Activated CD4-positive, alpha-beta memory T cell treated with anti-CD3 and anti-CD28 coated beads for 36 hours (primary cell): ENCODE measurements at places on chromosomes 4 and X. TPM values are rescaled to one million over a fixed set of nuclear protein-coding genes. Genes with fewer than 3 reads are reported as not detected.

DNA sequence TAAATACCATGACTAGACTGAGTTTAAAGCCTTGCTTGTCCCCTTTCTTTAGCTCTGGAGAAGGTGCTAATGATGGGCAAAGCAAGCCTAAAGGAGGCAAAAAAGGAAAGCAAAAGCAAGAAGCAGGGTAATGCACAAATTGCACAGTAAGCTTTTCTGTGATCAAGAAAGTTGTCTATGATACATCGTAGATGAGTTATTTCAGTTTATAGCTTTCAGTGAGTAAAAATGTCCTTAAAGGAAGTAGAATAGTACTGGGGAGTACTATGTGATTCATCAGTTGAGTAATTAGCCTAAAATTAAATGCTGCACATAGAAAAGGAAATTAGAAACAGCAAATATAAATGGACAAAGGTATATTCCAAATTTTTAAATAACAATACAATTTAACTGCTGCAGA lies 50.2 kb upstream of the PDE5A start:
- H3K36me3 ChIP-seq: no peaks in the 10 kb centered on the region
- no peak overlapping the region for H3K4me3 ChIP-seq
- H3K27ac ChIP-seq: no peak overlapping the region
- H3K4me1 ChIP-seq: no peaks in the 10 kb centered on the region
- H3K27me3 ChIP-seq: no peaks in the 10 kb centered on the region

DNA sequence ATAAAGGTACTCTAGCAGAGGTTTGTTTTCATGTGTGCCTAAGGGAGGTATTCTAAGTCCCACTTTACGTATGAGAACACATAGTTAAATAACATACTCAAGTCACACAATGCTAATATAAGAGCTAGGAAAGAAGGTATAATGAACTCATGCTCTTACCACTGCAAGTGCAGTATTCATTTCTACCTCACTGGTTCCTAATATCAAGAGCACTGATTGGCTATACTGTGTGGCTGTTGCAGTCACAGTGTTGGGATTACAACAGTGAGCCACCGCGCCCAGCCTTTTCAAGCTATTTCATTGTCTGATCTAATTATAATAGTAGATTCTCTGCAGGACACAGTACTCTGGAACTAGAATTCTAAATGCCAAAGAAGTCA lies 84.0 kb downstream of the PDS5A start:
- no peak overlapping the region for H3K27ac ChIP-seq
- DNase-seq: no peak
- no peak overlapping the region for H3K4me3 ChIP-seq
- peaks cover 30% of the 10 kb centered on the region for H3K36me3 ChIP-seq
- no peaks in the 10 kb centered on the region for H3K27me3 ChIP-seq

GRCh38 chr4:41141900-41142299 lies 72.4 kb downstream of the APBB2 start:
- no peak for DNase-seq
- no peak overlapping the region for H3K4me3 ChIP-seq
- no peak overlapping the region for H3K27ac ChIP-seq
- no peaks in the 10 kb centered on the region for H3K36me3 ChIP-seq
- H3K4me1 ChIP-seq: no peaks in the 10 kb centered on the region

- no peak for DNase-seq
- no peaks in the 10 kb centered on the region for H3K27me3 ChIP-seq
- H3K4me1 ChIP-seq: no peaks in the 10 kb centered on the region
- no peak overlapping the region for H3K4me3 ChIP-seq
- no peak overlapping the region for H3K27ac ChIP-seq
- no peaks in the 10 kb centered on the region for H3K36me3 ChIP-seq
Observed at GRCh38 chr4:141416219-141416618, 195.5 kb downstream of the ZNF330 start.

DNA sequence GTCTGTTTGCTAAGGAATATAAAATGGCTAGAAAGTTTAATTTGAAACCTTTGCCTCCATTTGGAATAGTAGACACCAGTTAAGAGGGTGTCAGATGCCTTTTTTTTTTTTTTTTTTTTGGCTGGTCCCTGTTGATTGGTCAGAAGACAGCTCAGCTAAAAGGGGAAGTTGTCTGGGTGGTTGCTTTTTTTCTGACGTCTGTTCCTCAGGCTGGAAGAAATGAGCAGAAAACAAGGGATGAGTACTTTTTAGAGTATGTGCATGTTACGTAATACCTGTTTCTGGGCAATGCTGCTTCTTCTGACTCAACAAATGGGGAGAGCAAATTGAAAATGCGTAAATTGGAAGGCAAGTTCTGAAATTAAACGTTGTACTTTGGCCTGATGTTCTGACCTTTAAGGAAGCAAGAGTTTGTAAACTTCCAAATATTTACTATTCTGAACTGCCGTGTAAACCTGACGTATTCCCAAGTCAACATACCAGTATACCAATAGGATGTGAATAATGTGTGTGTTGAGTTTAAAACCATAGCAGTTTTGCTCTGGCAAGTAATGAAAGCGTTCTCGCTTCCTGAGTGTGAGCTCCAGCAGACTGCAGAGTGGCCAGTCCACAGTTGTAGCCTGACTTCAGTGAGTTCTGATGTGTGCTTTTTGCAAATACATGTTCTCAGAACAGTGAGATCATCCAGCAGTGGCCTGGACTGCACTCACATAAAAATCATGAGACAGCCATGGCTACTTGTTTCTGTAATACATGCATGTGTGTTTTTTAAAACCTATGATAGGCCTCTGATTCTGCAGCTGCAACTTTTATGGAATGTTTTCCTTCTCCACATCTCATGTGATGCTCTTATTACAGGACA lies 1.7 kb downstream of the SAT1 start:
- H3K27ac ChIP-seq: peak overlapping the region; percentile 96
- H3K4me3 ChIP-seq: peak overlapping the region; percentile 94
- no peak for DNase-seq
- H3K36me3 ChIP-seq: peaks cover 27% of the 10 kb centered on the region
- H3K27me3 ChIP-seq: no peaks in the 10 kb centered on the region

GRCh38 chr4:12177416-12177815 lies 748.7 kb upstream of the HS3ST1 start:
- H3K27me3 ChIP-seq: no peaks in the 10 kb centered on the region
- no peak overlapping the region for H3K4me3 ChIP-seq
- DNase-seq: no peak
- H3K4me1 ChIP-seq: no peaks in the 10 kb centered on the region
- no peak overlapping the region for H3K27ac ChIP-seq
- H3K36me3 ChIP-seq: no peaks in the 10 kb centered on the region

- H3K27ac ChIP-seq: no peak overlapping the region
- no peak for DNase-seq
- no peaks in the 10 kb centered on the region for H3K36me3 ChIP-seq
- H3K4me1 ChIP-seq: no peaks in the 10 kb centered on the region
- no peak overlapping the region for H3K4me3 ChIP-seq
Observed at GRCh38 chr4:96681218-96681617, 841.3 kb downstream of the PDHA2 start.

- H3K27ac ChIP-seq: no peak overlapping the region
- H3K36me3 ChIP-seq: no peaks in the 10 kb centered on the region
- H3K27me3 ChIP-seq: no peaks in the 10 kb centered on the region
Observed at GRCh38 chr4:127449449-127449848, 183.3 kb upstream of the INTU start.

GRCh38 chr4:142923619-142924018 lies 77.5 kb upstream of the INPP4B start:
- no peaks in the 10 kb centered on the region for H3K4me1 ChIP-seq
- H3K36me3 ChIP-seq: no peaks in the 10 kb centered on the region
- H3K27me3 ChIP-seq: peaks cover 1% of the 10 kb centered on the region
- no peak for DNase-seq
- no peak overlapping the region for H3K4me3 ChIP-seq

DNA sequence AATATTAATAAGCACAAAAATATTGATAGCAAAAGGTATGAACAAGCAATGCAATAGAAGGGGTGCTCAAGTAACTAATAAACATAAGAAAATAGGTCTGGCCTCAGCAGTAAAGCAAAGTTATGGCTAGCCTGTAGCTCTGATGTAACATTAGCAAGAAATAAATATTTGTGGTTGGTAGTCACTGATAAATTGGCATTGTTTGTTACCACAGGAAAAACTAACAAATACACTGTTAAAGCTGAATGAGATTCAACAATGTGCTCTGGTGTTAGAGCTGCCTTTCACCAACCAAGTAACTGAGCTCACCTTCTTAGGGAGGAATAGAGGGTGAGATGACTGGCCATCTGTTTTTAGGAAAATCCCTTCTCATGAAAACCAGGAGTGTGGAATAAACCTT lies 71.4 kb downstream of the AREG start:
- H3K4me3 ChIP-seq: no peak overlapping the region
- H3K27me3 ChIP-seq: no peaks in the 10 kb centered on the region
- H3K36me3 ChIP-seq: no peaks in the 10 kb centered on the region
- no peak overlapping the region for H3K27ac ChIP-seq

GRCh38 chr4:114312338-114312737 lies 286.3 kb upstream of the UGT8 start:
- H3K27ac ChIP-seq: no peak overlapping the region
- no peaks in the 10 kb centered on the region for H3K36me3 ChIP-seq
- no peaks in the 10 kb centered on the region for H3K4me1 ChIP-seq
- DNase-seq: no peak
- no peak overlapping the region for H3K4me3 ChIP-seq

- no peak overlapping the region for H3K4me3 ChIP-seq
- H3K27me3 ChIP-seq: no peaks in the 10 kb centered on the region
- H3K27ac ChIP-seq: no peak overlapping the region
- H3K4me1 ChIP-seq: no peaks in the 10 kb centered on the region
- H3K36me3 ChIP-seq: no peaks in the 10 kb centered on the region
Observed at GRCh38 chrX:77061545-77061944, 385.6 kb upstream of the FGF16 start.

DNA sequence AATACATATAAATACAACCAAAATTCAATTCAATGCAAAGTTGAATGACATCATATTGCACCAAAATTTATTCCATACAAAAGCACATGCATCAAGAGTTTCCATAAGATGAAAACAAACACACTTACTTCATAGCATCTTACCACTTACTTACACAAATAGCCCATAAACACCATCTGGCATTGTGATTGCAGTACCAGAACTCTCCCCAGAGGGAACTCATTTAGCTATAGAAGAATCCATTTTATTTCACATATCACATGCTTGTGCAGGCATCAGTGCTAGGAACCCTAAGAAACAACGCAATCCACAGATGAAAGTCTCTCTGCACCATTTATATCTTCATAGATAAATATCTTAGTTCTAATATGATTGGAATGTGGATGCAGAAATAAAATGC lies 77.9 kb downstream of the SLC7A11 start:
- H3K36me3 ChIP-seq: no peaks in the 10 kb centered on the region
- no peak for DNase-seq
- no peaks in the 10 kb centered on the region for H3K4me1 ChIP-seq
- no peak overlapping the region for H3K27ac ChIP-seq
- no peak overlapping the region for H3K4me3 ChIP-seq

GRCh38 chrX:153643431-153644351 lies 3.3 kb upstream of the DUSP9 start:
- H3K27ac ChIP-seq: no peak overlapping the region
- H3K27me3 ChIP-seq: peaks cover 36% of the 10 kb centered on the region

MXRA5 gene
- not detected for total RNA-seq

HS6ST2 gene
- 0.75 TPM for total RNA-seq

RHOXF2 gene
- total RNA-seq: not detected

ARL13A gene
- total RNA-seq: not detected

ADH6 gene
- not detected for total RNA-seq
